ENCODE measurements at places on chromosomes 16 and 17.

- no peak for DNase-seq
Measured at GRCh38 chr17:2964370-2964769, 99.0 kb downstream of the OR1D5 start.

GRCh38 chr16:22174642-22175041 lies 12.3 kb downstream of the SDR42E2 start:
- no peak for DNase-seq

DNA sequence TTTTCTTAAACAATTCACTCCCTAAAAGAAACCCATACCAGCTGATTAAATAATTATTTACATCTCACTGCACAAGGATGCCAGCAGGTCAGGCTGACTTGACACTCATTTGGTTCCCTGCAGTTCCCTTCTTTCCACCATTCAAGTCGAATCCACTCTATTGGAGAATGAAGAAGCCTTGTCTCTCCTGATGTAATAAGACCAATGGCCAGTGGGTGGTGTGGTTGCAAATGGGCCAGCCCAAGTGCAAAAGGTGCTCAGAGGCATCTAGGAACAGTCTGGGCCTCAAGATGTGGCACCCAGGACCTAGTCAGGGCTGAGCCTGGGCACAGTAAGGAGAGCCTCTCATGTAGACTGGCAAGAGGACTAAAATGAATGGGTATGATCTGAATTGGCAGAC lies 9.3 kb downstream of the C16orf78 start:
- DNase-seq: no peak

DNA sequence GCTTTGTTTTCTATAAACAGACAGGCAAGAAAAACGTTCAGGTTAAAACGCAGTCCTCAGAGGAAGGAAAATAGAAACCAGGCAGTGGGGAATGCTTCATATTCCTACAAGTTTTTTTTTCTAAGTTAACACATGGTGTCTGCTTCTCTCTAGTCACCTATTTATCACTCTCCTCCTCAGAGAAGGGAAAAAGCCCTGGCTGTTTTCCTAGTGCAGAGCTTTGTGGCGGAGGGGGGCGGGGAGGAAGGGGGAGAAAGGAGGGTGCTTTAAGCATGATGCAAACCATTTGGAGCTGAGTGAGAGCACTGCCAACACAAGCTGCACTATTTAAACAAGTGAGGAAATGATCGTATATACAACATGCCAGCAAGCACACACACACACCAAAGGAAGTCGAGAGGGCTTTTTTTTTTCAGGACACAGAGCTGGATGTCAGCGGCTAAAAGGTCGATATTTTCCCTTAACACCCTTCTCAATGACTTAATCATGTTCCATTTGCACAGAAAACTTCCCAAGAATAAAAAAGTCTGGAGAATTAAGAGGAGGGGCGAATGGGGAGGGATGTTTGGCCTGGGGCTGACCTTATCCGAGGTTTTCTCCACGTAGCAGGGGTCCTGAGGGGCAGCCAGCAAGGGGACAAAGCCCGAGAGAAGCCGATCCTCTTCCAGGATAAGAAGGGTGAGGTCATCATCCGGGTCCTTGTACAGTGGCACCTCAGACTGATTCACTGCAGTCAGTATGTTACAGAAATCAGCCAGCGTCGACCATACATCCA lies 117.4 kb downstream of the HIC1 start:
- DNase-seq: no peak

DNA sequence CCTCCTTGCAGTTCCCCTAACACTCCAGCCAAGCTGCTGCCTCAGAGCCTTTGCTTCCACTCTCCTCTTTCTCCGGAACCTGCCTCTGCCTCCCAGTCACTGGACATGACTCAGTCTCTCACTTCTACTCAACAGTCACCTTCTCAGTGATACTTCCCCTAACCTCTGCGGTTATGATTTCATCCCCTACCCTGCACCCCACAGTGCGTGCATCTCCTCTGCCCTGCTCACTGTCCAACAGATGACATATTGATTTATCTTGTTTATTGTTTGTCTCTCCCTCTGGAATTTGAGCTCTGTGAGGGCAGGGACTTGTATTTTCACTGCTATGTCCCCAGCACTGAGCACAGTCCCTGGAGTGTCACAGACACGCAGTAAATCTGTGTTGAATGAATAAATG lies 100.7 kb downstream of the CYLD start:
- DNase-seq: no peak

- no peak for DNase-seq
Measured at GRCh38 chr16:73886426-73886825, 410.2 kb upstream of the PSMD7 start.

GRCh38 chr17:74824961-74825627 lies 34.6 kb downstream of the GRIN2C start:
- no peak for DNase-seq

- no peak for DNase-seq
Measured at GRCh38 chr16:89290887-89291286, 73.4 kb downstream of the ZNF778 start.

- DNase-seq: no peak
Measured at GRCh38 chr17:37179893-37180292, 195.9 kb upstream of the C17orf78 start.

DNA sequence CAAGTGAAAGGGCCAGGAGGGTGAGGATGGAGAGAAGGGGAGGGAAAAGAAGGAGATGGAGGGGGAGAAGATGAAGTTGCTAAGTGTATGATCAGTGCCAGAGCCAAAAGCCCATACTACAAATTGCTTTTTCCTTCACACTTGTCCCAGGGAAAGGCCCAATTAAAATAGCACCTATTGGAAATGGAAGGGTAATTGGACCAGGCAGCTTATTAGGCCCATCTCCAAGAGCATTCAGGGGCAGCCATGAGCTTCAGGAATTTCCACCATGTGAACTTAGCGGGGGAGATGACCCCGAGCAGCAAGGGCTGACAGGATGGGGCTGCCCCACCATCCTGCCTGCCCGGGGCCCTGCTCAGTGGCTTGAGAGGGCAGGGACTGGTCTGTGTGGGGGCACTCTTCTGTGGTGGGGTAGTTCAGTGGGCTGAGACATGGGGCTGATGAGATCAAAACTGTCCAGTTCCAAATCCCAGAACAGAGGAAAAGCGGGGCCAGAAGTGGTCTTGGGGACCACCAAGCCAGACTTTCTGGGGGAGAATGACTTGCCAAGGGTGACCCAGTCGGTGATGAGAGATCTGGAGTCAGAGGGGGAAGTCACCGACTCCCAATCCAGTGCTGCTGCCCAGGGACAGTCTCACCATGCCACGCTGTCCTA lies 27.5 kb downstream of the GOSR2 start:
- no peak for DNase-seq

DNA sequence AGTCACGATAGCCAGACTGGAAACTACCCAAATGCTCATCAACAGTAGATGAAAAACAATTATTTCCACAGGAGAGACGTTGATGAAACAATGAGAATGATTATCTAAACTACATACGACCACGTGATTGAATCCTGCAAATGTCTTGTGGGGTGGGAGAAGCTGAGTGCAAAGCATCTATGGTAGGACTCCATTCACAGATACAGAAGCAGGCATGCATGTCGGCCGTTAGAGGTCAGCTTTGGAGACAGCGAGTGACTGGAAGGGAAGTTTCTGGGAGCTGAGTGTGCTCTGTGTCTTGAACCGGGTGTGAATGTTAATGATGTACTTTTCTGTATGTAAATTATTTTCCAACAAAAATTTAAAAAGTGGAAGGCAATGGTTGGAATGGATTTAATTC lies 71.5 kb upstream of the DNAJA2 start:
- DNase-seq: no peak

Data from activated T-helper 1 cell treated with anti-CD3 and anti-CD28 coated beads, Interleukin-2, amount 50 U/mL, for 16 hours (primary cell).